ENCODE measurements at places on chromosomes 5 and 9.

- DNase-seq = no peak
These were observed 5.3 kb upstream of the ACSL6 start for GRCh38 chr5:132016721-132017250.

- no peak for DNase-seq
These were observed 124.4 kb upstream of the HMHB1 start for GRCh38 chr5:143687604-143688003.

DNA sequence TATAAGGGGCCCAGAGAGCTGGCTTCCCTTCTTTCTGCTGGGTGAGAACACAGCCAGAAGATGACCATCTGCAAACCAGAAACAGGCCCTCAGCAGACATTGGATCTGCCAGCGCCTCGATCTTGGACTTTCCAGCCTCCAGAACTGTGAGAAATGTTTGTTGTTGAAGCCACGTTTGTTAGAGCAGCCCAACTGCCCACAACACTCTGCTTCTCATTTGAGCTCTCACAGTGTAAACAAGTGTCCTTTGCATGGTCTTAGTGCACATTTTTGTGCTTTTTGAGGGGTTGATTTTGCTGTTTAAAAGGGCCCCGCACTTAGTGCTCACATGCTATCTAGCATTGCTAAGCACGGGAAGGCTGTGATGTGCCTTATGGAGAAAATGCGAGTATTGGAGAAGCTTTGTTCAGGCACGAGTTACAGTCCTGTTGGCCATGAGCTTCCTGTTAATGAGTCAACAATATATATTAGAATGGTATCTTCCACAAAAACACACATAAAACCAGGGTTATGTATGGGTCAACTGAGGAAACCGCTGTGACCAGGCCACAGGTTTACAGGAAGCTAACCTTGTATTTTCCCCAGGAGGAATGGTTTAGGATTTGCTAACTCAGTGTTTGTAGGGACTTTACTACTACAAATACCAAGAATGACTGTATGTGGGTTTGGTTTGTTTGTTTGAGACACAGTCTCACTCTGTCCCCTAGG, 11.9 kb downstream of the CMBL start:
- no peak for DNase-seq

- no peak for DNase-seq
These were observed 217.1 kb downstream of the TSSK1B start for GRCh38 chr5:113217619-113218184.

GRCh38 chr9:111657051-111657450, 4.4 kb upstream of the GNG10 start:
- no peak for DNase-seq

- DNase-seq = no peak
These were observed 4.6 kb downstream of the FOXD1 start for GRCh38 chr5:73443829-73444498.

DNA sequence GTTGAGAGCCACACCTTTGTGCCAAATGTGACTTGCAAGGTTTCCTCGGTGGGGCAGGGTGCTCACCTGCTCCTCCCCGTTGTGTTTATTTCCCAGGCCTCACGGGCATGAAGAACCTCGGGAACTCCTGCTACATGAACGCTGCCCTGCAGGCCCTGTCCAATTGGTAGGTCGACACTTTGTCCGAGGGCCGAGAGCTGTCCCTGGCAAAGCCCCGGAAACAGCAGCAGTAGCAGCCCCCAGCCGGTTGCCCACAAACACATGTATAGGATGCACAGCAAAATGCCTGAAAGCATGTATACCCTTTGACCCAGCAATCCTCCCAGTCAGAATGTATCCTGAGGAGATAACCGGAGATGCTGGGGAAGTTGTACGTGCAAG, 26.2 kb downstream of the USP20 start:
- no peak for DNase-seq

GRCh38 chr9:93270976-93271375, 87.0 kb downstream of the WNK2 start:
- no peak for DNase-seq
